GDM1 (cell line): ENCODE measurements at places on chromosomes 2 and 18.

GRCh38 chr18:79581406-79581805 is 98.2 kb upstream of the CTDP1 start:
- DNase-seq, result no peak

DNA sequence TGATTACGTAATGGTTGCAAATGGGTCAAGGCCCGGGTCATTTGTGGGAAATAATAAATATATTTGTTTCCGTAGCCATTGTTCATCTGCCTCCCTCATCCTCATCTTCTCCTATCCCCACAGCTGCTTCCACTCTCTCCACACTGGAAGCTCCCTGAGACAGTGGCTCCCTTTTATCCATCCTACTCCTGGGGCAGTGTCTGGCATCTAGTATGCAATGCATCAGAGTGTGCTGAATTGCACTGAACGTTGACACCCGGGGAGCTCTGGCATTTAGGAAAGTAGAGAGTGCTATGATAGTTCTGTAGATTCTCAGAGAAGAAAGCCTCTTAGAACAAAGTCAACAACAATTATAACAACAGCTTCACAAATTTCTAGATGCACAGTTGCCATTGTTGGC is 45.5 kb upstream of the NAB1 start:
- no peak for DNase-seq

- no peak for DNase-seq
Measured at GRCh38 chr2:99850084-99850710, 292.2 kb downstream of the AFF3 start.

DNA sequence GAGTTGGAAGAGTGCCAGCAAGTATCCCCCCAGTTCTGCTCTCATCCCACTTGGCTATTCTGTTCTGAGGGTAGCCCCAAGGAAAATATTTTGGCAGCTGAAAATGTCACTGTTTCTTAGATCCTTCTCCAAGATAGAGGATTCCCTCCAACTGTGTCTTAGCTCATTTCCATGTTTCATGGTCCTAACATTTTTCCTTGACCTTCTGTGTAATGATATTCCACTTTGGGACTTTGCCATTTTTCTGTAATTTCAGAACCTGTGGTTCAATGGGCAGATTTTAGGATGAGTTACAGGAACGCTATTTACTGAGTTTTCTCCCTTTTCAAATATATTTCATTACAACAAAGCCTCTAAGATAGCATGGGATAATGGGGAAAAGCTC is 34.7 kb downstream of the NHEJ1 start:
- DNase-seq, result no peak

DNA sequence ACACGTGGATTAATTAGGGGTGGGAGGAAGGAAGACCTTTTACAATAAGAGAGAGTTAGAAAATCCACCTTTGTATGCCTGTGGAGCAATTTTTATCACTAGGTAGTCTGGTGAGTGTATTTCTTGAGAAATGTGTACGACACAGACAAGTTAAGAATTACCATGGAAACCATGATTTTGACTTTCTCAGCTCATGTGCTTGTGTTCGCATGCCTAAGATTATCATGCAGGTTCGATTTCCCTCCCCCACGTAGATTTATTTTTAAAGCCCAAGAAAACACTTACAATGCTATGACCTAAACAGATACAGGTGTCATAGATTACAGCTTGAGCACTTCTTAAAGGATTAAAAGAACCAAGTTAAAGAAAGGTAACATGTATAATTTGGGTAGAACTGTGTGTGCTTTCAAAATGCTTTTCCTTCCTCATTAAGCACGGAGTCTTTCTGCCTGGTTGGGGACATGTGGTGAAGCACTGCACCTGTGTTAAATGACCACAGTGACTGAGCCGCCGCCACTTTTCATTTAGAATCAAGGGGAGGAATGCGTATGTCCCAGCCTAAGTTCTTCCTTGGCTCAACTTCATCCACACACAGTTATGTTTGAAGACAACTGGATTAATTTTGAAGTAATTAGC is 16.6 kb downstream of the SERTAD2 start:
- DNase-seq, result peak; percentile 10
